ENCODE measurements at places on chromosomes 6 and 20.
A peak's percentile ranks its signal among the peaks of the same experiment; 100 is the strongest.

DNA sequence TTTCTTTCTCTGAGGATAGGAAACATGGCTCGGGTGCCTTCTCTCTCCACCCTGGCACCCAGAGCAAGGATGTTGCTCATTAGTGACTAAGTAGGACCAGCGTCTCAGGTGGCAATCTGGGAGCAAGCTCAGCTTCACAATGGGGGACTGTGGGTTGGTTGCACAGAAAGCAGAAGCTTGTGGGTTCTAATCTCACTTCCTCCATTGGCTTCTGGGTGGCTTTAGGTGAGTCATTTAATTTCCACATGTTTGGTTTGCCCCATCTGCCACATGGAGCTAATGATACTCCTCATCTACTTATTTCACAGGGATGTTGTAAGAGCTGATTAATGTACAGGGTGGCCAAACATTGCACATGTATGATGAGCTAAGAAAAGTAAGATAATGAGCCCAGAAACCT is 54.8 kb upstream of the AKIRIN2 start:
- peak; percentile 29 for DNase-seq

DNA sequence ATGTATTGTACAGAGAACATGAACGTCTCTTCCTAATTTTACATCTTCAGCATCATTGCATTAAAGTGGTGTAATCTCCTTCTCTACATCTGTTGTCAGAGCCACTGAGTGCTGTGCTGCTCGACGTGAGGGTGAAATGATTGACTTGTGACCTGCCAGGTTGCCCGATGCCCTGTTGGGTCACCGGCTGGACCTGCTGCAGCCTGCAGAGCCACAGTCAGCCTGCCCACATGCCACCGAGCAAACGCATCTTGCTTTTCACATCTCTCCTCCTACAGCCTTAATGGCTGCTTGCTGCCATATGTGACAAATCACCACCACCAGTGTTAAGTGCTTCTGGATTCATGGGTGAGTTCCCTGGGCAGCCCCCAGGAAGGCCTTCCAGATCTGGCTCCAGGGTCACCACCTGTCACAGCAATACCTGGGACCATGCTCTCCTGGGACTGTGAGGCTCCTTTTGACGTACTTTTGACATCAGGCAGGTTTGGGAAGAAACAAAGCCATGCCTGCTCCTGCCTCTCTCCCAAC is 80.3 kb downstream of the ASXL1 start:
- DNase-seq = no peak

DNA sequence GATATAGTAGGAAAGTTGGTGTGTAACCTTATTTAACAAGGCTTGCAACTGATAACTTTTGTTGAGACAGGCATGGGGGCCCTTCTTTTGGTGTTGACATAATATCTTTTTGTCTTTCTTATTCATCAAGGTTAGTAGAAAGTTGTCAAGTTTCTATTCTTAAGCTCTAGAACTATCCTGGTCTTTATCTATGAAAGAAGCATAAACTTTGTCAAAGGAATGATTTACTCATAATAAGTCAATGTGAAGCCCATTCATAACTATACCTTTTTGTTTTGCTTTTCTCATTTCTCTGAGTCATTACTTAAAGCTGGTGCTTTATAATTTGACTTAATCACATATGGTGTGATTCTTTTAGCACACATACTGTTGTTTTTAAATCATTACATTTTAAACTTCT is 312.4 kb downstream of the UTRN start:
- DNase-seq = no peak

DNA sequence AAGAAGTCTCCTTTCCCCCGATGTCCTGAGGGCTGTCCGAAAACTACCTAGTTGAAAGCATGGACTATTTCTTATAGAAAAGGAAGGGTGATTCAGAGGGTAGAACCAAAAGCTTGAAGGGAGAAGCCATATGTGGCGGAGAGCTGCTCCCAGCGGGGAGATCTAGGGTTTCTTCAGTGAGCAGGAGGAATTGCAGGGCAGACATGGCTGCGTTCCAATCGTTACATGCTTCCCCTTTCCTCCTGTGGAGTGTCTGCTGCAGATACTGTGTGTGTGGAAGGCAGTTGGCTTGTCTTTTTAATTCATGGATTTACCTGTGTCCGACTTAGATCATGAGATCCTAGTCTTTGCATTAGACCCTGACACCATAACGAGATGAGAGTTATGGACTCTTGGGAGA is 799.5 kb downstream of the QKI start:
- DNase-seq = no peak

- DNase-seq = no peak
Observed at GRCh38 chr6:105882828-105883227, 203.3 kb upstream of the PRDM1 start.

- DNase-seq = peak; percentile 43
Observed at GRCh38 chr20:63873477-63873971, 8.5 kb downstream of the TPD52L2 start.

DNA sequence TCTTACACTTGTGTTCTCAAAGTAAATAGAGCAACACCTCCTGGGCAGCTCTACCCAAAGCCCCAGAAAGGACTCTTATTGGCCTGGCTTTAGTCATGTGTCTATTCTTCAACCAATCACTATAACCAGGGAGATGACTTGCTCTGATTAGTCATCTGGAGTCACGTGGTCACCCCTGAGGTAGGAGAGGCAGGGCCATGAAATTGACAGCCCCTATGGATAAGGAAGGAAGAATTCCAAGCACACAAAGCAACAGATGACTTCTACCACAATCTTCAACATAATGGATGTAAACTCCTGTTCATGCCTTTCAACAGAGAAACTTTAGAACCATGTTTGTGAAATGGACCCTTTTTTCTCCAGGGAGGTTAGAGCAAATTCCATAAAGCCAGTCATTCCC is 24.6 kb upstream of the EYA2 start:
- no peak for DNase-seq

GRCh38 chr20:54127855-54128574 is 45.8 kb downstream of the CYP24A1 start:
- DNase-seq = no peak

- no peak for DNase-seq
Observed at GRCh38 chr20:23214903-23215302, 128.8 kb upstream of the CD93 start.

- no peak for DNase-seq
Observed at GRCh38 chr6:129617986-129618385, 92.0 kb downstream of the ARHGAP18 start.

DNA sequence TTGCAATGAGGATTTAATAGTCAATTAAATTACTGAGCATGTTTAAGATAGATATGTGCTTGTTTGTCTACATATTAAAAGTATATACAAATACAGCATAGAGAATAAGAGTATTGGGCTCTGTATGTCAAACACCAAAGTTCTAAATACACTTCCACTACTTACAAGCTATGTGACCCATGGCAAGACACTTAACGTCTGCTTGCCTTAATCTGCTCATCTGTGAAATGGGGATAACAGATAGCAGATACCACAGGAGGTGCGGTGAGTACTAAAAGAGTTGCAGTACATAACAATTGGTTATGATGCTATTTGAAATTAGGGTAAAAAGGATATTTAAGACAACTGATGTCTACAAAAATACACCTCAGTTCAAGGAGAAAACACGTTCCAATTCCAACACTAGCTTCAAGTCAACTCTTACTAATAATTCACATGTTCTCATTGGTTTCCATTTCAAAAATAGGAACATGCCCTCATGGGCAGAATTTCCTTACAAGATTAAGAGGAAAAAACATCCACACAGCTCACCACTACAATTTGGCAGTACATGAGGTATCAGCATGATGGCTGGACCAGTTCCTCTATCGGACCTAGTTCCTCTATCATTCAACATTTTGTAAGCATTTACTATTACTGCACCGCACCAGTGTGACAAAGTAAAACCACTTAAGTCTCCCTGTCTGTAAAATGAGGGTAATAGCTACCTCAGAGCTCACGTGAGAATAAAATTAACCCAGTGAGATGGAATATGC is 101.1 kb downstream of the SMLR1 start:
- DNase-seq = no peak

GRCh38 chr20:3777716-3778629 is 3.3 kb downstream of the SPEF1 start:
- no peak for DNase-seq

- no peak for DNase-seq
Observed at GRCh38 chr6:131255911-131256310, 120.6 kb downstream of the AKAP7 start.

GRCh38 chr6:99501762-99502161 is 13.5 kb downstream of the USP45 start:
- no peak for DNase-seq

- DNase-seq = peak; percentile 26
Observed at GRCh38 chr6:17714879-17715851, 8.4 kb upstream of the NUP153 start.

- no peak for DNase-seq
Observed at GRCh38 chr6:68701159-68701558, 66.1 kb downstream of the ADGRB3 start.

- no peak for DNase-seq
Observed at GRCh38 chr20:39381595-39381994, 419.5 kb downstream of the DHX35 start.
